ENCODE measurements at places on chromosomes 13 and 19.

- no peak for DNase-seq
Measured at GRCh38 chr19:43699506-43700394, 16.1 kb upstream of the IRGC start.

GRCh38 chr13:25462301-25463125, 90.7 kb downstream of the ATP8A2 start:
- no peak for DNase-seq

DNA sequence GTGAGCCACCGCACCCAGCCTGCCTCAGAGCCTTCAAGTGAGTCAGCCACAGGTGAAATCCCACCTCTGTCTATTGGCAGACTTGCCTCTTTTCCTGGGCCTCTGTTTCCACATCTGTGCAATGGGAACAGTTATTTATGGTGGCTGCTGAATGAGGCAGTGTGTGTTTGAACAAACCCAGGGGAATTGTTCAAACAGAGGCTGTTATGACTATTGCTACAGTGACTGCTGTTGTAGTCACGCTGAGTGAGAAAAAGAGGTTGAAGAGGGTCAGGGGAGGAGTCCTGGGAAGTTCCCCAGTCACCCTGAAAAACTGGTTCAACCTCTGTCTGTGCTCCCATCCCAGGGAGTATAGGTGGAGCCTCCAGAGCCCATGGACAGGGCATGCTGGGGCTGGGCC, at the start of gene CEACAM19:
Gene CEACAM19, plus strand, starts transcription at position 83 of the 400 bp plus-strand sequence. CDS start 450 bp downstream, outside the sequence.
- DNase-seq: no peak

GRCh38 chr13:112905990-112906641, 62.9 kb upstream of the MCF2L start:
- DNase-seq: no peak

- DNase-seq: no peak
Measured at GRCh38 chr13:40061466-40062450, 406.3 kb downstream of the COG6 start.

DNA sequence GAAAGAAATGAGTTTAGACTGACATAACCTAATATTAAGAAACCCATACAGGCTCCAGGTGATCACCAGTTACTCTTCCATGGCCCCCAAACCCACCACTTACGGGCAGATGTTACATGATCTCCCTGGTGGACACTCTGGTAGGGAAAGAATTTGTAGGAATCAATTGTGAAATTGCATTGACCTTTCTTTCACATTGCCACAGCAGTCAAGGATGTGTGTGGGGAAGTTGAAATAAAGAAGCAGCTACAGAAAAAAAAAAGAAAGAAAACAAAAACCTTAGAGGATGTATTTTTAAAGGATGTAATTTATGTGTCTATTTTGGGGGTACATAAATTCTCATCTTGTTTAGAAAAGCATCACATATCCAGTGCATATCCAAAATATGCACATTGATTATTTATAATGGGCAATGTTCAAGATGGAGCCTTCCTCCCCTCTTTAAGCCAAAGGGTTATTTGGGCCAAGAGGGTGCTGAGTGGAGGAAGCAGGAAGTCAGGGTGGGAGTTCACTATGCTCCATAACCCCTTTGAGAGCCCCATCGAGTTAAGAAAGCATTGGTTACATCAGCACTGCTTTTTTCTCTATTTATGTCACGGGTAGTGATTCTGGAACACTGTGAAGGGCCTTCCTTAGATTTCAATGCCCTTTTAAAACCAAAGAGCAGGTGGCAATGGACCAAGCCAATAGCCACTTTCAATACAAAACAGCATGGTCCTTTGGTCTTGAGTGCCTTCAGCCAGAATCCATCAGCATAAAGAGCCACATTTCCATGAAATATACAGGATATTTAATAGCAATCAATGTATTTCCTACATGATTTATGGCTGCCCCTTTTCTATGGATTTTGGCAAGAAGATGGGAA, 169.6 kb downstream of the LACC1 start:
- no peak for DNase-seq

DNA sequence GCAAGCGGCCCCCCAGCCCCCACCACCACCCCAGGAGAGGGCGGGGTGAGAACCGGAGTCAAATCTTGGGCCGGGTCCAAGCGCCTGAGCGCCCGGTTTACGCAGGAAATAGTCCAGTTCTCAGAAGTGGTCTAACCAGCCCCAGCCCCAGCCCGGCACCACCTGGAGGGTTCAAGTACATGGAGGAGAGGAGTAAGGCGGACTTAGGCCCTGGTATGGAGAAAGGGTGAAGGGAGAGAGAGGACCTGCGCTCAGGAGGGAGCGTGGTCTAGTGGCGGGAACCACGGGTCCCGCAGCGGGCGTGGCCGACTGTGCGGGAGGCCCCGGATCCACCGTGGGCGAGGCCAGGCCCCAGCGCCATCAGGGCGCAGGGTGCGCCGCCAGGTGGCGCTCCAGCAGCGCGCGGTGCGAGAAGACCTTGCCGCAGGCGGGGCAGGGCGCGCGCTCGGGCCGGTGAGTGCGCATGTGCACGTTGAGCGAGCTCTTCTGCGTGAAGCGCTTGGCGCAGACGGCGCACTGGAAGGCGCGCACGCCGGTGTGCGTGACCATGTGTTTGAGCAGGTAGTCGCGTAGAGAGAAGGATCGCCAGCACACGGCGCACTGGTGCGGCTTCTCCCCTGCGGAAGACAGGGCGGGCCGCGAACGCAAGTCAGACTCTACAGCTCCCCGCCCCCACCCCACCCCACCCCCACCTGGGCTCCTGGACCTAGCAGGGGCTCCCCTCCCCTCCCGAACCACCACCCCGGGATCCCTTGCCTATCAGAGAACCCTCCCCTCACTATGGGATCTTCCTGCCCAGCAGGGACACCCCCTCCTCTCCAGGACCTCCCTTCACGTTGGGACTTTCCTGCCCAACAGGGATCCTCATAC, 2.1 kb upstream of the SLC27A5 start:
- DNase-seq: peak; percentile 89

DNA sequence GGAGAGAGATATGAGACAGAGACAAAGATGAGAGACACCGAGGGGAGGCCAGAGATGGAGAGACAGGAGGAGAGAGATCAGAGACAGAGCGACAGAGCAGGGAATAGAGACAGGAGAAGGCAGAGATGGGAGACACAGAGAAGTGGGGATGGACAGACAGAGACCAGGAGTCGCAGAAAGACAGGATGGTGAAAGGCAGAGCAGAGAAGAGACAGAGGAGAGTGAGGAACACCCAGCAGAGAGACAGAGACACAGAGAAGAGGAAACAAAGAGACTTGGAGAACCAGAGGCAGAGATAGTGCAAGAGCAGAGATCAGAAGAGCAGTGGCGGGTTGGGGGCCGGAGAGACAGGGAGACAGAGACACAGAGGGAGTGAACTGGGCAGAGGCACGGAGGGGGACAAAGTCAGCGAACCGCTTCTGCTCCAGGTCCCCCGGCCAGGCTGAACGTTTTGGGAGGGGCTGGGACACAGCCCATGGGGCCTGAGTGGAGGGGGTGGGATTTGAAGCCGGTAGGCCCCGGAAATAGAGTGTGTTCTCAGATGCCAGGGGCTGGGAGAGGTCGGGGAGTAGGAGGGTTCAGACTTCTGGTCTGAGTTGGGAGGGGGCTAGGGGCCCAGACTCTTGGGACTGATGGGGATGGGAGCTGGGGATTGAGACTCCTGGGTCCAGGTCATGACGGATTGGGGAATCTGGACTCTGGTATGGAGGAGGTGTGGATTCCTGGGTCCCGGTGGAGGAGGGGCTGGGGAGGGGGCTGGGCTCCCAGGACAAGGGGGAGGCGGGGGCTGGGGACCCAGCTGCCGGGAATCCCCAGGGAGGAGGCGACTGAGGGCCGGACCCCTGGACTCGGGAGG, 654 bp downstream of the ZNF579 start:
- DNase-seq: no peak

DNA sequence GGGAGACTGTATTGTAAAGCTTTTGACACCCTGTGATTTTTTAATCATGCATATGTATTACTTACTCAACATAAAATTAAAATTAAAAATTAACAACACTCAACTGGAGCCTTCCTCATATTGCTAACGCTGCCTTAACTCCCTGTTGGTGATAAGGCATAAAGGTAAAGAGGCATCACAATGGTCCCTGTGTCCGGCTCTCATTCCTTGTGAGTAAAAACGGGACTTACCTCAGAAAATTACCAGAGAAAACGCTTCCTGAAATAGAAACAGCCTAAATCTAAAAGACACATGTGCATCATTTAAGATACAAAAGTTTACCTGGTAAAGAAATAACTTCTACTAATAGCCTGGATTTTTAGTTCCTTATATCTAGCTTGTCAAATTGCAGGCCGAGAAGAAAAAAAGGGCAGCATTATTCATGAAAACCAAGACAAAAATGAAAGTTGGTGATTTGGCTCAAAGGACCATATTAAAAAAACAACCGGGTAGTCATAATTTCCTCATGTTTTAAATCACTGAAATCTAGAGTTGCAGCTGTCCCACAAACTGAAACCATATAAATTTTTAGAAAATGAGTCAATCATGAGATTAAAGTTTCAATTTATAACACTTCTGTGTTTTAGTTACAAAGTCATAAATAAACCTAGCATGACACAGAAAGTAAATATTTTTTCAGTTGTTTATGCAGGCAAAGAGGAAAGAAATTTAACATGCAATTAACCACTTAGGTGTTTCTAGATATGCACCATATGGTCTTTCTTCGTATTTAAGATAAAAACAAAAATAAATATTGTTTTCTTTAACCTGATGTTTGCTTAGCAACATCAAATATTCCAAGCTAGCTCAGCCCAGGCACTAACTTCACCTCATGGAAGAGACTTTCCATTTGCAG, 94.7 kb downstream of the MIPEP start:
- no peak for DNase-seq

DNA sequence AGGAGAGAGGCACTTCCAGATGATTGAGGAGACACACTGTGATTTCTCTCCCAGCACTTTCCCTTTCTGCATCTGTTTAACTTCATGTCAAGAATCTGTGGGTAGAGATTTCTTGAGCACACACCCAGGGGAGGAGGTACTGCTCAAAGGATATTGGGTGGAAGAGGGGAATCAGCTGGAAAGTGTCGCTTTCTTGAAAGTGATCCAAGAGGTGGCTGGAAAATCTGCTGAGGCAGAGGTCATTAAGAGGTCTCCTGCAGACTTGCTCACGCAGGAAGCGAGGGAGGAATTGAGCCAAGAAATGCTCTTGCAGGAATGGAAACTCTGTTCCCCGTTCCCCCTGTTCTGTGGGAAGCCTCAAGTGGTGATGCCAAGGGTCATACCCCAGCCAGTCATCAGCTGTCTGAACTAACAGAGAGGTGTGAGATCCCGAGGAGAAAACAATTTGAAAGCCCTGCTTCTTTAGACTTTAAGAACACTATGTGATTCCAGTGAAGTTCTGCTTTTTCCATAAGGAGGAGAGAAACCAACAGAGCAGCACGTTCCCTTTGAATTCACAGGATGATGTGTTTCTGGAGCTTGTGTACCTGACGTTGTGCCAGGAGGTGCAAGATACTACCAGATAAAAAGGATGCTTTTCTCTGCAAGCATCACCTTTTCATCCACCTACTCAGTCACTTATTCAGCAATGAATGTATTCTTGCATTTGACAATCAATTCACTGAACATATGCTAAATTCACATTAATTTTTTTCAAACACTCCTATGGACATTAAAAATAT, 163.4 kb upstream of the GPR12 start:
- DNase-seq: peak; percentile 46

DNA sequence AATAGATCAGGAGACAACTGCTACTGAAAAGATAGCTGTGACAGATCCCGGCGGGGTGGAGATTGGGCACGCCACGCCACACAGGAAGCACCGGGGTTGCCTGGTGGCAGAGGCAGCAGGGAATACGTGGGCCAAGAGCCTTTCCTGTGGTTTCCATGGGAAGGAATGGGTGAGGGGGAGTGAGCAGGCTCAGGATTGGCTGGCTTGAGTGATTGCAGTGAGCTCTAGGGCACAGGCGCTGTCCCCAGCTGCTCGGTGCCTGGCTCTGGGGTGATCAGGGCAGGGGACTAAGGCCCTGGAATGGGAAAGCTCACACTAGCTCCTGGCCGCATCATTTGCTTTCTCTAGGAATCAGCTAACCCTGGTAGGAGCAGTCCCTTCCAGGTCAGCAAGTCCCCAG, 166.1 kb downstream of the USP12 start:
- no peak for DNase-seq

GRCh38 chr19:16446108-16446723, 25.6 kb downstream of the EPS15L1 start:
- DNase-seq: no peak

DNA sequence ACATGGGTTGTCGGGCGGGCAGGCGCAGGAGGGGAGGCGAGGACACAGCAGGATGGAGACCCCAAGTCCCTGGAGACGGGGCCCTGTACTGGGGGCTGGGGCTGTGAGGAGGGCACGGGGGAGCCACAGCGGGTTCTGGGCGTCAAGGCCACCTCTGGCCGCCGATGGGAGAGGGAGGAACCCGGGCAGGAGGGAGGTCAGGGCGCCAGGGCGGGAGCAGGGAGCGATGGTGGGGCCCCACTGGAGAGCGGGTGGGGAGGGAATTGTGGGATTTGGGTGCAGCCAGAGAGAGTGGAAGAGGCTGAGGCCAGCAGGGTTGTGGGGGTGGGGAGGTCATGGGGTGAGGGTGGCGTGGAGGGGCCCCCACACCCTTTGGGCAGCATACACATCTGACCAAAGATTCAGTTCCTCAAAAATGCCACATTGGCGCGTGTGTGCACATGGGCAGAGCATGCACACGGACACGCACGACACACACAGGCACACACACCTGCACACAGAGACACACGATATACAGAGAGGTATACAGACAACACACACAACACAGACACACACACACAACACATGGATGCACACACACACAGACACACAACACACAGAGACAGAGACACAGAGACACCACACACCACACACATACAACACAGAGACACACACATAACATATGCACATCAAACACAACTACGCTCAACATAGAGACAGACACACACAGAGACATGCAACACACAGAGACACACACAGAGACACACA, 54.9 kb downstream of the AP1M1 start:
- no peak for DNase-seq

DNA sequence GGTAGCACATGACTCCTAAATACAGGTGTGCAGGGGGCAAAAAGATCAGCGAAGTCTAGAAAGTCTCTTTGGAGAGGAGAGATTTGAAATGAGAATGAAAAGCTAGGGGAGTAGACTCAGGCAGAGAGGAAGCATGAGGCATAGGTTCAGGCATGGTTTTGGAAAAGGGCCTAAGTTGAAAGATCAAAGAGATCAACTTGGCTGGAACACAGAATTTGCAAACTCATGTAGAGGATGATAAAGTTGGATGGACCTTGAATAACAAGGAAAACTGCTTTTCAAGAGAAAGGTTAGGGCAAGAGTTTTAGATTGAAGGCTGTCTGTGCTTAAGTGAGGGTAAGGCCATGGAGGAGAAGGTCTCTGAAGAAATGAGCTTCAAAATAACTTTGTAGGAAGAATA, 47.4 kb upstream of the UBAC2 start:
- no peak for DNase-seq

DNA sequence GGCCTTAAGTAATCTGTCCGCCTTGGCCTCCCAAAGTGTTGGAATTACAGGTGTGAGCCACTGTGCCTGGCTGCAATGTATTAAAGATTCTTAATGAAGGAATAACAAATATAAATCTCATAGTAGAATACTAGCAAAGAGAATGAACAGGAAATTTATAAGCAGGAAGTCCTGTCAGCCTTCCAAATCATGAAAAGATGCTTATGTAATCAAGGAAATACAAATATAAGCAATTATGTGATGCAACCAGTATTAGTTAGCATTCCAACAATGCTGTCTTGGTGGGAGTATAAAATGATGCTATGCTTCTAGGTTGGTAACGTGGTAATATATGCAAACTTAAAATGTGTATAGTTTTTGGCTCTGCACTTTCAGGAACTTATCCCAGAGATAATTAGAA, 133.8 kb downstream of the PDS5B start:
- DNase-seq: no peak
